ENCODE measurements at places on chromosomes 12 and 14.

DNA sequence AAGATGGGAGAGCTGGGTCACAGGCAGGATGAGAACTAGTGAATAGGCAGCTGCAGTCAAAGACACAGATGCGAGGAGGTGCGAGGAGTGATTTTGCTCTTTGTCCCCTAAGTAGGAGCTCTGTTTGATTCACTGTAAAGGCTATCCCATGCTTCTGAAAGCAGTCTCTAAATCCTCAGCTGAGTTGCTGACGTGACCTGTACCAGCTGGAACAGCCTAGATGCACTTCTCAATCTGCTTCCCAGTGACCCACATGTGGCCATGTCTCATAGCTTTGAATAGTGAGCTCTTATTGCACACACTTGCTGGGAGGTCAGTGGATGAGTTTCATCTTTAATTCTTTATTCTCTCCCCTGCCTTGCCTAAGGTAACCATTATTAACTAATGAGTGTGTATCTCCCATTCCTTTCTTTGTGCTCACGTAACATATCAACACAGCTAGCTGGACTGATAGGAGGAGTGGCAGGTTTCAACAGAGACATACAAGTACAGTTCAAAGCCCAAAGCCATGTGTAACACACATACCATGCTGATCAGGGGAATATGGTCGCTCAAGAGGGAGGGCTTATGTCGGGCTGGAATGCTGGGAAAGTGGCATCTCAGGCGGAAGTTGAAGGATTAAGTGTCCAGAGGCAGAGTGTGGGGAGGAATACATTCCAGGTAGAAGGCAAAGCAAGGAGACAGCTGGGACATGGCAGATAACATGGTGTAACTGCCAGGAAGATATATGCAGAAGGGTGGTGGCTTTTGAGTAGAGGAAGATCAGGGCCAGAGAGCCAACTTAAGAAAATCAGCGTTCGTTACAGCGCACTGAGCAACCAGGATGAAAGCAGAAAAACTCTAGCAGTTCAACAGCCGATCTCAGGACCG, 15.4 kb upstream of the YY1 start:
- no peak for DNase-seq

DNA sequence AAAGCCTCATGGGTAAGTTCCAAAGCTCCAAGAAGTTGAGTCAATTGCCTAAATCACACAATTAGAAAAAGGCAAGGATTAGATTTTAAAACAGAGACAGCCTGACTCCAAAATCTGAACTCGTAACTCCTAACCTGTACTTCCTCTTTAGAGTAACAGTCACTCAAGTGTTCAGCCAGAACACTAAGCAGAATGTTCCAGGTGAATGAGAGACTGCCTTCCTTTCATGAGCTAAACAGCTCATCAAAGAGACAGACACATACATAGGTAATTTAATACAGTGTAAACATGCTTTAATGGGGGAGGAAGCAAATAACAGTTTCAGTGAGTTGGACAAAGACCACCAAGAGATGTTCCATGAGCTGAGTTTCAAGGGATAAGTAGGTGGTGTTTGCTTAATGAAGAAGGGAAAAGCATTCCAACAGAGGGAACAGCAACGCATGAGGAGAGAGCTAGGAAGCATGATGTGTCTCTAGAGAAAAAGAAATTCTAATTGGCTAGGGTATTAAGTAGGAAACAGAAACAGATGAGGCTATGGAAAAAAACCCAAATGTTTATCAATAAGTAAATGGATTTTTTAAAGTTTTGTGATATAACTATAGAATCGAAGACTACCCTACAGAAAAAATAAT, 403.9 kb downstream of the MED13L start:
- no peak for DNase-seq

DNA sequence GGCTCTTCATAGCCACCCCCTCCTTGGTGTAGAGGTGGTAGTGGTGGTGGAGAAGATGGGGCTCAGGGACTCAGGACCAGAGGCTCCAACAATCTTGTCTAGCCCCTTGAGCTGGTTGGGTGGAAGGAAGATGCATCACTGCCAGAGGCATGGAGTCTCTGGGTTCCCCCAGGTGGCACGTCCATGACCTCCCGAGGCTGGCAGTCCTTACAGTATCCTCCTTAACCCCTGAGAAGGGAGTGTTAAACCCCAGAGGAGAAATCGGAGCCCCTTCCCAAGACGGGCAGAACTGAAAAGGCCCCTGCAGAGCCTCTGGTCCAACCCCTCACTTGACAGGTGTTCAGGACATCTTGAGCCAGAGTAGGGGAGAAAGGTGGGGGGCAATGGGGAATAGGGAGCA, 9.1 kb downstream of the KRT83 start:
- DNase-seq, result no peak

DNA sequence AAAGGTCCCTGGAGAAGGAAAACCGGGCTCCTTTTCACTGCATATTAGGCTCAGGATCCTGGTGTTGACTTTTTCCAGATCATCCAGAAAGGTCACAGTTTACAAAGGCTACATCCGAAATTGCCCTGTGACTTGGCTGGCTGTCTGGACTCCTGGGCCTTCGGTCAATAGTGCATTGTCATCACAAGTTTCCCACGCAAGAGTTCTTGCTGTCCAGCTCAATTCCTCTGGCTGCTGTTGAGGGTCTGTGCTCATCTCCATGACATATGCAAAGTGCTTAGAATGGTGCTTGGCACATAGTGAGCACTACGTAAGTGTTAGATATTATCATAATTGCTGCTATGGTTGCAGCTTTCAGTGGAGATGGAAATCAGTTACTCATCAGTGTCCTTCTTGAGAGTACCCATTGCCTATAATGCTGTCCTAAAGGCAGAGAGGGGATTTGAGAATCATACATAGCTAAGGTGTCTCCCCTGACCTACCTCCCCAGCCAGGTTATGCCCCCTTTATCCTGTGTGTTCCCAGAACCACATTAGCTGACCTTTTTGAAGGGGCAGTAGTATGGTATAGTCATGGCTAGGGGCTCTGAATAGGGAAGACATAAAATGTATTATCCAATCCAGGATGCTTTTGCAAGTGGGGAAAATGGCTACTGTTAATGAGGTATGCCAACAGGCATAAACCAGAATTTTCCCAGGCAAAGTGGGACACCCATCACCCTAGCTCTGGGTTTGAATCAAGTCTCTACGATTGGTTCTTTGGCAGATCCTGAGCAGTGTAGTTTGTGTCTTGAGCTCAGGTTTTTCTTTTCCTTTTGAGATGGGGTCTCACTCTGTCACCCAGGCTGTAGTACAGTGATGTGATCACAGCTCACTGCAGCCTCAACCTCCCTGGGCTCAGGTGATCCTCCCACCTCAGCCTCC, 132.0 kb upstream of the CCND2 start:
- DNase-seq, result no peak

- DNase-seq, result no peak
Observed at GRCh38 chr12:85466890-85467289, 186.9 kb downstream of the ALX1 start.

- DNase-seq, result peak; percentile 42
Observed at GRCh38 chr14:69354383-69355153, 43.5 kb downstream of the ERH start.

DNA sequence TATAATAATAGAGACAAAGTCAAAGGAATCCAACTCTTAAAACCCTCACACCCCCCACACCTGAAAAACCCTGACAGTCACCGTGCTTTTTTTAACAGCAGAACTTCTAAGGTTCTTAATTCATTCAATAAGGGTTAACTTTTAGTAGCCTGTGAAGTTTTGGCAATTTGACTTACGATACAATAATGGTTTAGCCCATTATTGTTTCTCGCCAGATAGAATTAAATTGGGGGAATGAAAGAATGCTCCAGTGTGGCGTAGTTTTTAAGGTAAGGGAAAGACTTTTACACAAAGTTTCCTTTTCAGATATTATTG, 604 bp upstream of the MAGOHB start:
- no peak for DNase-seq

GRCh38 chr14:76937181-76938091, 91.1 kb downstream of the IRF2BPL start:
- no peak for DNase-seq

DNA sequence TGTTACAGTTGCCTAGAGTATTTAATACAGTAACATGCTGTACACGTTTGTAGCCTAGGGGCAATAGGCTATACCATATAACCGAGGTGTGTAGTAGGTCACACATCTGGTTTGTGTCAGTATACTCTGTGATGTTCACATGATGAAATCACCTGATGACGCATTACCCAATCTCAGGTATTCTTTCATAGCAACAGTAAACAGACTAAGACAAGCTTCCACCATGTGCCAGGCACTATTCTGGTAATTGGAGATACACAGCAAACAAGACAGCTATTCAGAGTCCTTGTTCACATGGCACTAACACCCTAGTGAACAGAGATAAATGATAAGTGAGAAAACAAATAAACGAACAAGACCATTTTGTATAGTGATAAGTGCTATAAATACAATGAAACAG, 3.8 kb upstream of the PDE3A start:
- DNase-seq, result no peak

DNA sequence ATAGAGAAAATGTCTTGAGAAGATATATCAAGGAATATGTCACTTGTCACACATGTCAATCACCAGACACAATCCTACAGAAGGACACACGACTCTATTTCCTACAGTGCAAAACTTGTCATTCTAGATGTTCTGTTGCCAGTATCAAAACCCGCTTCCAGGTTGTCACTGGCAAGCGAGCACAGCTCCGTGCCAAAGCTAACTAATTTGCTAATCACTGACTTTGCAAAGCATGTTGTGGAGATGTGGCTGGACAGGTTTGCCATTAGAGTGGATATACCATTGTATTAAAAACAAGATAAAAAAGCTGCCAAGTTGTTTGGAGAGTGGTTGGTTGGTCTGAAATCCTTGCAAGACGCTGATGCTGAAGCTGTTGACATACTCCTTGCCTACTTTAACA, 7.9 kb upstream of the SGPP1 start:
- DNase-seq, result no peak

DNA sequence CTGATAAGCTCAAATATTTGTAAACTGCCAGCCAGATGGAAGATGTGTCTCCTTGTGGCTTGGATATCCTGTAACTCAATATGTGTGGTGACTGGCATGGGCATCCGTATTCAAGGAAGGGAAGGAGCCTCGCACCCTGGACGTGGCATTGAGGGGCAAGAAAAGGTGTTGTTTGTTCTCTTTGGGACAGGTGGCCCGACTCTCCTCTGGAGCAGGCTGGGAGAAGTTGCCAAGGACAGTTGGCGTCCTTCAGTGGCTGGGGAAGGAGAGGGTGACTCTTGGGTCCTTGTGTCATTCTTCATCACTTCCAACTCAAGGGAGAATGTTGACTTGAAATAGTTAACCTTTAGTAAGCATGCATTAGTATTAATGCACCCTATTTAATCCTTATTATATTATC, 39.6 kb downstream of the CACNA1C start:
- DNase-seq, result no peak
